Activated CD8-positive, alpha-beta memory T cell treated with anti-CD3 and anti-CD28 coated beads for 4 hours (primary cell): ENCODE measurements at places on chromosomes 7 and 10.

GRCh38 chr7:69800495-69800894 is 202.2 kb downstream of the AUTS2 start:
- no peak for DNase-seq

DNA sequence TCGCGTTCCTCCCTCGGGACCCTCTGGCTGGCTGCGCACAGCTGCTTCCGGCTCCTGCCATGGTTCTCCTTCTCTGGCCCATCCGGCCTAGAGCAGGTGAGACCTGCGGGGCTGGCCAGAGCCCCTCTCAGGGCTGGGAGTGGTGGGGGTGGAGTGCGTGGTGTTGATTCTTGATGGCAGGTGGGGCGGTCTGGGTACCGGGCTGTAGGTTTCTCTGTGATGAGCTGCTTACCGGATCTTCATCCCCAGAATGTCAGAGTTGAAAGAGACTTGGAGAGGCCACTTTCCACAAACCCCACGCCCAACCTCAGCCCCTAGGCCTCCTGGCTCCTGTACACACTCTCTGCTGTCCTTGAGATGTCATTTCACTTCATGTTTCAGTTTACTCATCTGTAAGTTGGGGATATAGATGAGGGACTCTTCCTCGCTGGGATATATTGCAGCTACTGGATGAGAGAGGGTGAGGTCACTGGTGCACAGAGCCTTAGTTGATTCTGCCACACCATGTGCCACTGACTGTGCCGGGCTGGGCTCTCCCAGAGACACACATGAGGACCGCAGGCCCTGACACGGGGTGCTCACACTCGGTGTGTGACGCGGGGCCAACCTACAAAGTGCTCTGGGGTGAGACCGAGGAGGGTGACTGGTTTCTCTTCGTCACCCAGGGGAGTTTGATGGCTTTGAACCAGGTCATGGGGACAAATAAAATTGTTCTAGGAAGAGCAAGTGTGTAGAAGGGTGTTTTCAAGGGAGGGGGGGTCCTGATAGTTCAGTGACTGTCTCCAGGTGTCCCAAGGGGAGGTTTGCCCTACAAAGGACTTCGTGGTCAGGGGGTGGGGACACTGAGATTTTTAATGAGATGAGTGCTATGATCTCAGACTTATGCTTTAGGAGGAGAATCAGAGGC is 29.5 kb downstream of the ZNF775 start:
- no peak for DNase-seq

GRCh38 chr7:27200761-27201579 is 1.1 kb upstream of the HOXA13 start:
- DNase-seq, result no peak

GRCh38 chr7:51970961-51971665 is 654.5 kb upstream of the COBL start:
- no peak for DNase-seq

- DNase-seq, result no peak
Measured at GRCh38 chr7:957418-958220, 3.1 kb upstream of the ADAP1 start.

DNA sequence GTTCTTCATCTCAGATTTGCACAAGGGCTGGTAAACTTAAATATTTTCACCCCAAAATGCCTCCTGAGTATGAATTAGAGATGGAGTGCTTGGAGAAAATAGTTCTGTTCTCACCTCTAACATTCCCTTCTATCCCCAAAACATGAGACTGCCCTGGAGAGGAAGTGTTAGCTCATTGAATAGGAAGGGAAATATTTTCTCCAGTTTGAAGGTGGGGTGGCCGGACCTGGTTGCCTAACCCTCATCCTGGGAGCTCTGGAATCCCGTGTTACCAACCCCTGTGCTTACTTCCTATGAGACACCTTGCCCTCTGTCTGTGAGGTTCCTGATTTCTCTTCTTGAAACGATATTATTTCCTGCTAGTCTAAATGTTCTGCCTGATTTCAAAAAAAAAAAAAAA is 779 bp downstream of the IFIT2 start:
- no peak for DNase-seq

GRCh38 chr7:101792051-101792681 is 25.3 kb upstream of the CUX1 start:
- DNase-seq, result no peak

DNA sequence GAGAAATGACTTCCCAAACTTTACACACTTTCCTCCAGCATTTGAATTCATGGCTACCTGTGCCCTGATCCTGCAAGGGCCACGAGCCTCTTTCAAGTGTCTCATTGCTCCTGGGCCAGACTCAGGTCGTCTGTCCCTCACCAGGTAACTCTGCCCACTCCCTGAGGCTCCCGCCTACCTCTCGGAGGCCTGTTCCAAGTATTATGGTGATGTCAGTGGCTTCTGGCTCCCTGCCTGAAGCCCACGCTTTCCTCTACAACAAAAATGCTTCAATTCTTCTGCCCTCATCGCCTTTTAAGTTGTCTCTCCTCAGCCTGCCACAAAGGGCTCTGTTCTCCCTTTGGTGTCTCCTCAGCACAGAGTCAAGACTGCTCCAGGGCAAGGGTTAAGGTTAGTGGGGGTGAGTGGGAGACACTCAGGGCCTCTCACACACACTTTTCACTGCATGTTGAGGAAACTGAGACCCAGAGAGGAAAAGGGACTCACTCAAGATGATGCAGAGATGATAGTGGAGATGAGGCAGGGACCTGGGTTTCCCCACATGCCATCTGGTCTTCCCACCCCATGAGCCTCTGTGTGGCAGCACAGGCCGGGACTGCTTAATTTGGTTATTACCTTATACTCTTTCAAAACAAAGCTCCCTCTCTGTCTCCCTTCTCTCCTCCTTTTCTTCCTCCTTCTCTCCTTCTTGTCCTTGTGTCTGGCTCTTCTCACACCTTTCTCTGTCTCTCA is 28.3 kb upstream of the EGR2 start:
- DNase-seq, result peak; percentile 3

- DNase-seq, result no peak
Measured at GRCh38 chr10:75061709-75062505, 49.5 kb upstream of the SAMD8 start.

- DNase-seq, result no peak
Measured at GRCh38 chr7:45921699-45922519, 837 bp upstream of the IGFBP3 start.

DNA sequence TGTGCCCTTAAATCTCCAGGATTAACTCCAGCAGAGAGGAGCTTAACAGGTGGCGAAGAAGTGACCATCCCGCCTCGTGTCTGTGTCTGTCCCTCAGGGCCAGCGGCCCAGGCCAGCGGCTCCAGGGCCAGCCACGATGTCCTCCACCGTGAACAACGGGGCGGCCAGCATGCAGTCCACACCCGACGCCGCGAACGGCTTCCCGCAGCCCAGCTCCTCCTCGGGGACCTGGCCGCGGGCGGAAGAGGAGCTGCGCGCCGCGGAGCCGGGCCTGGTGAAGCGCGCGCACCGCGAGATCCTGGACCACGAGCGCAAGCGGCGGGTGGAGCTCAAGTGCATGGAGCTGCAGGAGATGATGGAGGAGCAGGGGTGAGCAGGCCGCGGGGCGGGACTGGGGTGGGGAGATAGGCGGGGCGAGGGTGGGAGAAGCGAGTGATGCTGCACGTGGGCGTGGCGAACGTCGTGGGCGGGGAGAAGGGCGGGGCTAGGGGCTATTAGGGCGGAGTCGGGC is 33.3 kb downstream of the SRRM3 start:
- peak; percentile 42 for DNase-seq

- DNase-seq, result no peak
Measured at GRCh38 chr7:151491859-151492258, 27.8 kb downstream of the RHEB start.

GRCh38 chr7:45589915-45590678 is 15.9 kb downstream of the ADCY1 start:
- DNase-seq, result no peak

DNA sequence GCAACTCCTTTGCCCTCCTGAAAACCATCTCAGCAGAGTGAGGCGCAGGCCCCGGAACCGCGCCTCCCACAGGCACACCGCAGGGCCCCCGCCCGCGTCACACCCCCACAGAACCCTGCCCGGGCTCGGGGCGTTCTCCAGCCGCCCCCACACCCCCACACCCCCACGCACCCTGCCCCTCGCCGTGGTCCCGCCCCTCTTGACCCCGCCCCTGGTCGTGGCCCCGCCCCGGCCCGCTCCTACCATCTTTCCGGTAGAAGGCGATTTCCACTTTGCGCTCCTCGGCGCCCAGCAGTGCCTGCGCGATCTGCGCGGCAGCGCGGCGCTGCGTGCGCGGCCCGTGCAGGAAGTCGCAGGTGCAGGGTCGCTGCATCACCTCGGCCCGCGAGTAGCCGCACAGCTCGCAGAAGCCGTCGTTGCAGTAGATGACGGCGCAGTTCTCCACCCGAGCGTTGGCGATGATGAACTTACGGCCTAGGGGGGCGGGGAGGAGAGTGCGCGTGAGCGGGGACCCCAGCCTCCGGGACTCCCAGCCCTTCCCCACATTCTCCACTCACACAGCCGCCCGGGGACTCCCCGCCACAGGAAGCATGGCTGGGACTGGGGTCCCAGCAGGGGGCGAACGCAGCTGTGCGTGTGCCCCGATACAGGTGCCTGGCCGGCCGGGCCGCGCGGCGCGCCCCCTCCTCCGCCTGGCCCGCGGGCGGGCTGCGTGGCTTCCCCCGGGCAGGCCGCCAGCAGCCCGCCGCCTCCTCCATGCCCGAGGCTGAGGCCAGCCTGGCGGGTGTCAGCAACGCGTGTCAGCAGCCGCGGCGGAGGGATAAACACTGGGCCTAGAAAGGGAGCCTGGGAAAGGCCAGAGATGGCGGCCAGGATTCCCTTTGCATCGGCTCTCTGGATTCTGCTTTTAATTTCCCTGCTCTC is 3.4 kb downstream of the KCNH2 start:
- DNase-seq, result peak; percentile 67

DNA sequence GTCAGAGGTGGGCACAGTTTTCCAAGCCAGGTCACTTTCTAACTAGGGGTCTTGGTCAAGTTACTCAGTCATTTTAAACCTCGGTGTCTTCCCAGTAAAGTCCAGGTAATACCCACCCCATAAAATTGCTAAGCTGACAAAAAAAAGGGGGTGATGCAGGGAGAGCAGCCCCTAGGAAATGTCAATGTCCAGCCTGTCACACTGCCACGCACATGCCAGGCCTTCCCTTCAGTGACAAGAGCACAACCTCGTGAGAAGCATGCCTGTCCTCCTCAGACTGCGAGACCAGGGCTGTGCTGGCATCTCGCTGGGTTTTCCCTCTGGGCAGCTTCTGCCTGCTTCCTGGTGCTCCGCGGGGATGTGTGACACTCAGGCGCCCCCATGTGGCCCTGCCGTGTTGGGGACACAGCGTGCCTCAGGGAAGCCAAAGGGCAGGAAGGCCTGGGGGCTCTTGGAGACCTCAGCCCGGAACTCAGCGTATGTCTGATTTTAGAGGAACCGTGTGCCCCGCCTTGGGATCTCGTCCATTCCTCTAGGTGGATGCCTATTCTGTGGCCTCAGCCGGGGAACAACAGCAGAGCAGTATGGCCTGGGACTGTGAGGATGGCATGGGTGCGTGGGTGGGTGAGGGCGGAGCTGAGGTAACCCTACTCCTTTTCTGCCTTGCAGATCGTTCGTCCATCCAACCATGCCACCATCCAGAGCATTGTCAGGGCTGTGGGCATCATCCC is 10.2 kb upstream of the GDF2 start:
- peak; percentile 65 for DNase-seq

GRCh38 chr7:154649434-154649833 is 353.5 kb downstream of the PAXIP1 start:
- DNase-seq, result no peak

DNA sequence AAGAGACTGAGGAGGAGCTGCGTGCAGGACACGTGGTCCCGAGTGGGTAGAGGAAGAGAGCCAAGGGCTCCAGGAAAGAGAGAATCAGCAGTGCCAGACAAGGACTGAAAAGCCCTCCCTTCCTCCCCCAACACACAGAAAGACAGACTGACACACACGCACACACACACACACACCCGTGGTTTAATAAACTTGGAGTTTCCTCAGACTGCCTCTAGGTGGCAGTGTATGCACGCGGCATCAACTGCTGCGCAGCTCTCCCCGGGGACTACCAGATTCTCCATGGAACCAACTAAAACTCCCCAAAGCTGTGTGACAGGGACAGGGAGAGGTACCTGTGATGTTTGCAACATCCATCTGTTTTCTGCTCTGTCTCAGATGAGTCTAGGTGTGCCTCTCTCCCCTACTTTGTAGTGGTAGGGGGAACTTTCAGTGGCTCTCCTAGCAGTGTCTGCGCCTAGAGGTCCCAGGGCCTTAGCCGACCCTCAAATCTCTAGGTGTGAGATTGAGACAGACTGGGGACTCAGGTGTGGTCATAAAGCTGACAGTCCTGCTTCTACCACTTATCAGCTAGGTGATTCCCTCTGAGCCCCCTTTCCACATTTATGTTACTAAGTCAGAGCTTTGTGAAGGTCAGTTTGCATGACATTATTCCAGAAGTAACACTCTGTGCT is 9.3 kb upstream of the TSPAN14 start:
- DNase-seq, result peak; percentile 47

DNA sequence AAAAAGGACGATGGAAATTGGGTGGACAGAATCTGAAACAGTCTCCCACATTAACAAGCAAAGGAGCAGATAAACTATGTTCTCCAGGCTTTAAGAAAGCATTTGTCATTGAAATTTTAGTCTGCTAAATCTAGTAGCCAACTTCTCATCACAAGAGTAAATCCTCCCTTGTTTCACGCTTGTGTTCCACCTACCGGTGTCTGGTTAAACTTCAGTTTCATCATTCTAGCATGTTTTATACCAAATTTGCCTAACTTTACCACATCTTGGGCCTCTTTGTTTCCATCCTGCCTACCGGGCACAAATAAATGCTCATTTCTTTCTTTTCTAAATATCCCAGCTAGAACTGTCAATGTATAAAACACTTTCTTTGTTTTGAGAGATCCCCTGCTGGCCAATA is 5.8 kb downstream of the LIPA start:
- DNase-seq, result no peak

- no peak for DNase-seq
Measured at GRCh38 chr7:151137076-151137675, 30.3 kb downstream of the GBX1 start.

GRCh38 chr10:87618566-87619423 is 40.9 kb upstream of the PAPSS2 start:
- no peak for DNase-seq

DNA sequence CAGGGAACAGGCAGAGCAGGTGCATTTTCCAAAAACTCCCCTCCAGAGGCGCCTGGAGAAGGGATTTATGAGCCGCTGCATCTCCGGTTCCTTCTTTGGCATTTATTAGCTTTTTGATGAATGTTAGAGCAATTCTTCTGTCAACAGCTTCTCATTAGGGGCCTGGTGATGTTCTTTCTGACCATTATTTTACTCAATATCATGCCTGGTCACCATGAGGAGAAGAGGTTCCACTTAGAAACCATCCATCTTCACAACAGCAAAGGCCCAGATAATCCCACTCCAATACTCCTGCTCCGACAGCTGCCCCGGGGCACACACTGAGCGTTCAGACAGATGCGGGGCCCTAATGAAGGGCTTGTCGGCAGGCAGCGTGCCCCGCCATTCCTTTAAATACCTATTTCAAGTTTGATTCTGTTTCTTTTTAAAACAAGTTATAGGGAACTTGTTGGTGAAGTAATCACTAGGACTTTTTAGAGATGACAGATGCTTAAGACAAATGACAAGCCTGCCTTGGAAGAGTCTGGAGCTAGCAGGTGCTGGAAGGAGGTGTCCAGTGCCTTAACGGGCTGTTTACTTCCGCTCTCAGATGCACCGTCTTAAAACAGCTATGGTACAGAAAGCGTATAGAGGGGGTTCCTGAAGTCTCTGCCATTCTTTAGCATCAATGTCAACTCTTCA is 31.7 kb downstream of the ECHDC3 start:
- DNase-seq, result no peak
